ENCODE measurements at places on chromosomes 16 and 17.

DNA sequence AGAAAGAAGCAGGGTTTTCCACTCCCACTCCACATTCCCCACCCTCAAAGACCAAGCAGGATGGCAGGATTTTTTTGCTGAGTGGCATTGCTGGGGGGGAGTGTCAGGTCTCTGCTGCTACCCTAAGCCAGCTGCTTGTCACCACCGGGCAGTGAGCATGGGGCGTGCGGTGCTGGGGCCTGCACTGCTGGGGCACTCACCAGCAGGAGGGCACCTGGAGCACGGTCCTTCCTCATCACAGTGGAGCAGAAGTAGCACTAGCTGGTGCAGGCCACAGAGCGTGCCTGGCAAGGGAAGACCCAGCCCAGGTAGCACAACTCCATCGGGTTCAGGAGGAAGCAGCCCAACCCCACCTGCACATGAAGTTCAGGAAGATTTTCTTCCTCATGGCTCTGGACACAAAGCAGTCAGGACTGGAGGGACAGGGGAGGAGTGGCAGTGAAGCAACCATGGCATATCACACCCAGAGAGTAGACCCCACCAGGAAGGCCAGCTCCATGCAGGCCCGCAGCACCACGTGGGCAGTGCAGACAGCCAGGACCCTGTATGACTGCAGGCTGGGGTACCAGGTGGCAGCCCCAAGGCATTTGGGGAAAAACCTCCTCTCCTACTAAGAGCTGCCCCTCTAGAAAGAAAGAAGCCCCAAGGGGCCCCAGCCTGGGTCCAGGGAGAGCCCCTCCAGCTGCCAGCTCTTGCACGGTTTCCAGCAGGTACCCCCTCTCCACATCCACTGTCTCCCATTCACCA, 16.7 kb upstream of the MYO18A start:
- no peak overlapping the region for H3K27ac ChIP-seq
- peaks cover 6% of the 10 kb centered on the region for H3K4me1 ChIP-seq
- DNase-seq = no peak
- peaks cover 23% of the 10 kb centered on the region for H3K27me3 ChIP-seq

- peak overlapping the region; percentile 3 for H3K27ac ChIP-seq
- peaks cover 12% of the 10 kb centered on the region for H3K36me3 ChIP-seq
- no peak for DNase-seq
- no peaks in the 10 kb centered on the region for H3K27me3 ChIP-seq
These were observed 30.1 kb downstream of the HIC1 start for GRCh38 chr17:2084766-2085647.

- peaks cover 52% of the 10 kb centered on the region for H3K36me3 ChIP-seq
- H3K4me1 ChIP-seq = peaks cover 25% of the 10 kb centered on the region
- no peak overlapping the region for H3K4me3 ChIP-seq
These were observed 9.8 kb downstream of the ELOB start for GRCh38 chr16:2767140-2767731.

DNA sequence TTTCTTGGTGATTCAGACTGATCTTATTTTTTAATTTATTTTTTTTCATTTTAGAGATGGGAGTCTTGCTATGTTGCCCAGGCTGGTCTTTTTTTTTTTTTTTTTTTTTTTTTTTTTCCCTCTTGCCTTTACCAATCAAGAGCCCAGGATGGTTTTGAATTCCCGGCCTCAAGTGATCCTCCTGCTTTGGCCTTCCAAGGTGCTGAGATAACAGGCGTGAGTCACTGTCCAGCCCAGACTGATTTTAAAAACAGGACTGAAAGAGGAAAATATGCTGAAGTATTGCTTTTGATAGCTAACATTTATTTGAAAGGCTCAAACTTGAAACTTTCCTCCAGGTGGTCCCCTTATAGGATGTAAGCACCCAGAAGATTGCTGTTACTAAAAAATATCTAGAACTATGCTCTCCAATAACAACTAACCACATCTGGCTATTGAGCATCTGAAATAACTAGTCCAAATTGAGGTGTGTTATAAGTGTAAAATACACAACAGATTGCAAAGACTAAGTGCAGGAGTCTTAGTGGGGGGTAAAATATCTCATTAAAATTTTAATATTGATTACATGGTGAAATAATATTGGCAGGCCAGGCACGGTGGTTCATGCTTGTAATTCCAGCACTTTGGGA, 15.8 kb upstream of the BRIP1 start:
- H3K4me3 ChIP-seq = no peak overlapping the region
- no peak for DNase-seq
- H3K27me3 ChIP-seq = no peaks in the 10 kb centered on the region
- no peaks in the 10 kb centered on the region for H3K4me1 ChIP-seq

- H3K27me3 ChIP-seq = peaks cover 8% of the 10 kb centered on the region
- no peaks in the 10 kb centered on the region for H3K36me3 ChIP-seq
- H3K4me3 ChIP-seq = peak overlapping the region; percentile 84
- H3K27ac ChIP-seq = no peak overlapping the region
- peaks cover 22% of the 10 kb centered on the region for H3K4me1 ChIP-seq
These were observed 14.4 kb downstream of the GUCY2D start for GRCh38 chr17:8016632-8017424.

DNA sequence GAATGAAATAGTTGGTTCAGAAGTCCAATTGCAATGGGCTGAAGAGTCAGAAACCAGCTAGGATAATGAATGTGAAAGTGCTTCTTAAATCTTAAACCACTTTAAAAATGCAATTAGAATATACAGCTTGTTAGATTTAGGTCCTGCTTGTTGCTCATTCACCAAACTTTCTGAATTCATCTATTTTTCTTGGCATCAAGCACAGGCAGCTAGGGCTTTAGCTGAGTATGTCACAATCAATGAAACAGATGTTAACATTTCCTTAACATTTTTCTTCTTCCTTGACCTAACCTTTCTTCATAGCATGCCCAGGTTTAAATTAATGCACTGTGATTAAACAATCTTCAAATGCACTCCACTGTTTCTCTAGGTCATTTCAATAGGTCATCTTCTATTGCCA, 14.4 kb downstream of the KIF2B start:
- no peak for DNase-seq
- H3K27ac ChIP-seq = no peak overlapping the region
- no peaks in the 10 kb centered on the region for H3K36me3 ChIP-seq
- no peaks in the 10 kb centered on the region for H3K4me1 ChIP-seq
